ENCODE measurements at places on chromosomes 16 and 17.

GRCh38 chr17:22707626-22708025 lies 1015.3 kb downstream of the KCNJ18 start:
- no peak for DNase-seq

DNA sequence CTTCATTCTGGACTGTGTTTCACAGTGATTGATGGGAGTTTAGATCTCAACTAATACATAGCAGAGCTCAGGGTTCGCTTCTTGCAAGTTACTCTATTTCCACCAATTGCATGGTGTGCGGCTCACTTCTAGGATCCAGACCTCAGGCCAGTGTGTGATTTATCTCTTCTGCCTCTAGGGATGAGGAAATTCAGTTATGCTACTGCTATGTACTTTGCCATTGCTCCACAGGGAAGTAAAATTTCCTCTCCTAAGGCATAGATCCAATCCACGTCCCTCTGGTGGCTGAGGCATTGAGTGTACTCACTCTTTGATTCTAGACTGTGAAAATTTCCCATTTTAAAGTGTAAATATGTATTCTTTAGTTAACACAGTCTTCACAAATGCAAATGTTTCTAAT lies 214.1 kb downstream of the HS3ST3B1 start:
- no peak for DNase-seq

GRCh38 chr16:4261557-4262172 lies 11.2 kb downstream of the TFAP4 start:
- DNase-seq: no peak

GRCh38 chr16:2331199-2331930 lies 9.2 kb downstream of the ABCA3 start:
- DNase-seq: no peak

- DNase-seq: no peak
Measured at GRCh38 chr17:57705921-57706695, 39.0 kb downstream of the CCDC182 start.

GRCh38 chr17:34673995-34674890 lies 94.9 kb downstream of the TMEM132E start:
- DNase-seq: peak; percentile 75

- DNase-seq: no peak
Measured at GRCh38 chr17:50847566-50847965, 12.2 kb downstream of the WFIKKN2 start.

DNA sequence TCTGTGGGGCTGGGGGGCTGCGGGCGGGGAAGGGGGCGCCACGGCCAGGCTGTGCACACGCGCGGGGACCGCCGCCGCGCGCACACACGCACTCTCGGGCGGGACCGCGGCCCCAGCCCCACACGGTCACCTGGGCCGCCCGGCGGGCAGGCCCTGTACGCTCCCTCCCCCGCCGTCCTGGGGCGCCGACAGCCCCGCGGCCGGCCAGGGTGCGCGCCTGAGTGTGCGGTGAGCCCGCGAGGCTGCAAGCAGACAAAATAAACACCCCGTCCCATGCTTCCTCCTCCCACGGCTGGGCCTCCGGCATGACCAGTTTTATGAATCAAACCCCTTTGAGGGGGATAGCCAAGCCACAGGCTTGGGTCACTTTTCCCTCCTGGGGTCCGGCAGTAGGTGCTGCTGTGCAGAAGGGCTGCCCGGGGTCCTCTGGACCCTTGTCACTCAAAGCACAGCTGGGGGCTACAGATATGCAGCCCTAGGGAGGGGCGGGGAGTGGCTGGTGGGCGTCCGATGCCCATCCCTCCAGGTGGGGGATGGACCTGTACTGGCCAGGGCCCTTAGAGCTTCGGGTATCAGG lies 441 bp downstream of the VASN start:
- DNase-seq: no peak

DNA sequence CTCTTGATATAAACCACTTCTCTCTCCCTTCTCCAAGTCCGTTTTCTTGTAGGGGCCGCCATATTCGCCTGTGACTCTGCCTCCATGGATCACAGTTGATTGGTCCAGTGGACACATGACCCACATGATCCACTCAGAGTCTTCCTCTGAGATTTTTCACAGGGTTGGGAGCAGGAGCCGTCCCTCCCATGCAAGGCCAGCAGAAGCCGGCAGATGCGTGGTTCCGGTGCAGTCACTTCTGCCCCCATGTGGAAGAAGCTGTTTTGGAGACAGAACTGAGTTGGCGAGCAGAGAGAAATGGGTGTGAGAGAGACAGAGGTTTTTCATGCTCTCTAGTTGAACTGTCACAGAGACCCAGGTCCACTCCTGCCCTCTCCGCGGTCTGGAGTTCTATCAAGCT lies 83.3 kb downstream of the C16orf95 start:
- DNase-seq: no peak

GRCh38 chr17:17112628-17113200 lies 70.5 kb downstream of the MPRIP start:
- no peak for DNase-seq

DNA sequence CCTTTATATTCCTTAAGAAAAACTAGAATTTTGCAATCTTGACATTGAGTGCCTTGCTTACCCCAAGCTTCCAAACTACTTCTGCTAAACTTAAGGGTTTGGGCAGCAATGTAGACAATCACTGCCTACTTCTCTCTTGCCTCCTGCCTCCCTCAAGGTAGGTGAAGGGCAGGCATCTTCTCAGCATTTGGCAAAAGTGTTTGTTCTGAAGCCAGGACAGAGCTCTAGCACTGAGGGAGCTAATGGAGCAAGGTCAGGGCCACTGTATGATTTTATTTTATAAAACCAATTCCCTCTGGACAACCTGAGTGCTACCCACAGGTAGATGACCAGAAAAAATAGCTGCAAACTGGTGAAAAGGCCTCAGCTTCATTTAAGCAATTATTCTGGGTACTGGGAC lies 111.8 kb downstream of the IRX3 start:
- DNase-seq: no peak
